ENCODE measurements at places on chromosomes 5 and 9. TPM values are rescaled to one million over a fixed set of nuclear protein-coding genes. Genes with fewer than 3 reads are reported as not detected.

CYLC2 gene
- not detected for polyA plus RNA-seq

NTNG2 gene
- 0.13 TPM for polyA plus RNA-seq

PTPRD gene
- 17.0 TPM for polyA plus RNA-seq

ANGPTL2 gene
- 3.4 TPM for polyA plus RNA-seq

RANBP3L gene
- polyA plus RNA-seq: 4.0 TPM

PRRX2 gene
- not detected for polyA plus RNA-seq

VPS13A gene
- 21.4 TPM for polyA plus RNA-seq

SERINC5 gene
- polyA plus RNA-seq: 5.1 TPM

CDH9 gene
- 13.0 TPM for polyA plus RNA-seq

SLCO6A1 gene
- polyA plus RNA-seq: not detected

KLF9 gene
- 35.3 TPM for polyA plus RNA-seq

KIF4B gene
- 0.85 TPM for polyA plus RNA-seq

GPR151 gene
- polyA plus RNA-seq: not detected

OTP gene
- not detected for polyA plus RNA-seq

ADAMTS19 gene
- 0.53 TPM for polyA plus RNA-seq

FGFR4 gene
- polyA plus RNA-seq: not detected

SLC6A18 gene
- not detected for polyA plus RNA-seq

EGR1 gene
- 19.6 TPM for polyA plus RNA-seq

KCNN2 gene
- 38.7 TPM for polyA plus RNA-seq

MTAP gene
- 4.0 TPM for polyA plus RNA-seq

NRARP gene
- polyA plus RNA-seq: not detected

ABITRAM gene
- 31.1 TPM for polyA plus RNA-seq

EQTN gene
- 15.1 TPM for polyA plus RNA-seq

PTPDC1 gene
- 7.3 TPM for polyA plus RNA-seq

HSPB3 gene
- 2.3 TPM for polyA plus RNA-seq

TYRP1 gene
- polyA plus RNA-seq: not detected

C9 gene
- 0.08 TPM for polyA plus RNA-seq

SCGB3A1 gene
- not detected for polyA plus RNA-seq

LAMC3 gene
- polyA plus RNA-seq: not detected

DRD1 gene
- polyA plus RNA-seq: 10.2 TPM

SLC34A1 gene
- not detected for polyA plus RNA-seq

CDX1 gene
- polyA plus RNA-seq: not detected

PCDHGA12 gene
- polyA plus RNA-seq: 3.6 TPM
